ENCODE measurements at places on chromosomes 7 and 10.

DNA sequence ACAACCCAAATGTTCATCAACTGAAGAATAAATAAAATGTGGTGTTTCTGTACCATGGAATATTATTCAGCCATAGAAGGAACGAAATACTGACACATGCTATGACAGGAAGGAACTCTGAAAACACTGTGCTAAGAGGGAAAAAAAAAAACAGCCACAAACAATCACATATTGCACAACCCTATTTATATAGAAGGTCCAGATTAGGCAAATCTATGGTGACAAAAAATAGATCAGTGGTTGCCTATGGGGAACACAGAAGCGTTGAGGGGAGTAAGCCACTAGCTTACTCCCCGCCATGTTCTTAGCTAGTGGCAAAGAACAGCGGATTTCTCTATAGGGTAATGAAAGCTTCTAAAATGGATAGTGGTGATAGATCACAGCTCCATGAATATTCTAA lies 198.4 kb downstream of the TPST1 start:
- DNase-seq, result no peak

DNA sequence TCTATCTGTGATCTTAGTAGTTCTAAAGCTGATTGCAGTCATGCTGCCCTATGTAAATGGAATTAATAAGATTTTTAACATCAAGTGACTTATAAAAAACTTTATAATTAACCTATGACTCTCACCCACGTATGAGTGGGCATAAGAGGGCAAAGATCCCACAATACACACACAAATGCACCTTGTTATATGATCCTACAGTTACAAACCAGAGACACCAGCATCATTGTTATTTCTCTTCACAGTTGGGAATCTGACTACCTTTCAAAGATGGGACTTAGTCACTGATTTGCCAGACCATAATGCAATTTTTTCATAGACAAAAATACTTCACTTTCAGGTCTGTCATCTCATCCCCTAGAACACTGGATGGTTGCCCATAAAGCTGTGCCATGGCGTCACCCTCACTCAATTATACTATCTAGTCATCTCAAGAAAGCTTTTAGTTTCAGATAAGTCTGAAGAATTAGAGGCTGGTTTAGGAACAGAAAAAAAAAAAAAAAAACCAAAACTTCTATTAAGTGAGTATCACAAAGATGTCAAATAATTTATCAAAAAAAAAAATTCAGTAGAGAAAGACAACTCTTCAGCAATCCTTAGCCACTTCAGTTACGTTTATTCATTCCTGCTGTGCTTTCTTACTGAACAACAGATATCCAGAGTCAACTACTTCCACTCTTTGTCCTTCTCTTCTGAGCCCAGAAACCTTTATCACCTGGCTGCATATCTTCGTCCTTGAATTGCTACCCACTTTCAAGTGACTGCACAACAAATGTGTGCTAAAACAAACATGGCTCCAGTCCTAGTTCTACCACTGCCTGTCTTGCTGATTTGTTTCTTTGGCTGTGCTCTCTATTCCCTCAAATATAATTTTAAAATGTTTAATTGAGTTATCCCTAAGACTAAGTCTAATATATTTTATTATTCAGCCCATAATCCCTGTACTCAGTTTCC lies 175.0 kb upstream of the CHRM2 start:
- DNase-seq, result no peak

GRCh38 chr10:42932735-42933447 lies 144.0 kb upstream of the RET start:
- DNase-seq, result peak; percentile 11

- no peak for DNase-seq
These were observed 968 bp upstream of the INMT start for GRCh38 chr7:30750683-30751650.
